ENCODE measurements at places on chromosomes 3 and 15.
A peak's percentile ranks its signal among the peaks of the same experiment; 100 is the strongest.

DNA sequence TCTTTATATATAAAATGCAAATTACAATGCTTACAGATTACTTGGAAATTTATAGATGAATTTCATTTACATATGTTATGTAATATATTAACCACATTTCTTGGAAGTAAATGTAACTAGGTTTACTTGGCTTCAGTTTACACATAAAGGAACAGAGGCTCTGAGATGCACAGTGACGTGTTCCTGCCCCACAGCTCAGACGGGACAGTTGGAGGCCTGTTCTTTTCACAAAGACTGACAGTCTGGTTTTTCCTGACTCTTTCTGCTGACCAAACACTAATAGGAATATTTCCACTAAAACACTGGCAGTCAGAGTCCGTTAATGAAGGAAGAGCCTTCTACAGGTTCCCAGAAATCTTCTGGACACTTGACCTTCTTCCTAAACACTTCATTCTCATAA lies 336.1 kb downstream of the MFSD1 start:
- DNase-seq: no peak

- DNase-seq: no peak
Observed at GRCh38 chr15:36080759-36081158, 498.7 kb upstream of the CDIN1 start.

GRCh38 chr3:26989037-26989436 lies 366.5 kb downstream of the LRRC3B start:
- DNase-seq: no peak

DNA sequence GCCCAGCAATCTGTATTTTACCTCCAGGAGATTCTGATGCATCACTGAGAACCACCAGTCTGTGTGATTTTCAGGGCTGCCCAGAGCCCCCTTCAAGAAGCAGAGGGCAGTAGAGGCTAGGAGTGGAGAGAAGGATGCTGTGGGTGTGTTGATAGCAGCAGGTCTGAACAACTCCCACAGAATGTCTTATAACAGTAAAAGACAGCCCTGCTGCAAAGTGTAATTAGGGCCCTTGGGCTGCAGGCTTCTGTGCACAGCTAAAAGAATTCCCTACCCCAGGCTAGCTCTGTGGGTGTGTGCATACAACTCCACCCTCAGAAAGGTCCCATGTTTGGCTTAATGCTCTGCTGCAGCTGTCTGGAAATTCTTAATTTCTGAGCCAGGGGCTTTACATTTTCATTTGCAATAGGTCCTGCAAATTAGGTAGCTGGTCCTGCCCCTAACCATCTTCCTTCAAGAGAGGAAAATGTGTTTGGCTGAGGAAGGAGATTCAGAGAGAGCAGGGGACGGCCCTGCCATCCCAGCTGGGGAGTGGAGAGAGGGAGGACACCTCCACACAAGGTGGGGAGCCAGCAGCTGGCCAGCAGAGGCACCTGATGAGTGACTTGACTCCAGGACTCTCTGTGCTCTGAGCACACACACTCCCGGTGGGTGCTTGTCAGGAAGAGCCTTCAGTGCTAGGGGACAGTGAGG lies 43.2 kb upstream of the RAB6B start:
- DNase-seq: peak; percentile 34

GRCh38 chr15:39885099-39885777 lies 34.8 kb downstream of the GPR176 start:
- no peak for DNase-seq

GRCh38 chr3:71022551-71023335 lies 560.8 kb downstream of the FOXP1 start:
- no peak for DNase-seq

- DNase-seq: no peak
Observed at GRCh38 chr15:71599418-71600151, 210.8 kb upstream of the NR2E3 start.

- no peak for DNase-seq
Observed at GRCh38 chr3:133956353-133956752, 60.7 kb upstream of the RAB6B start.

DNA sequence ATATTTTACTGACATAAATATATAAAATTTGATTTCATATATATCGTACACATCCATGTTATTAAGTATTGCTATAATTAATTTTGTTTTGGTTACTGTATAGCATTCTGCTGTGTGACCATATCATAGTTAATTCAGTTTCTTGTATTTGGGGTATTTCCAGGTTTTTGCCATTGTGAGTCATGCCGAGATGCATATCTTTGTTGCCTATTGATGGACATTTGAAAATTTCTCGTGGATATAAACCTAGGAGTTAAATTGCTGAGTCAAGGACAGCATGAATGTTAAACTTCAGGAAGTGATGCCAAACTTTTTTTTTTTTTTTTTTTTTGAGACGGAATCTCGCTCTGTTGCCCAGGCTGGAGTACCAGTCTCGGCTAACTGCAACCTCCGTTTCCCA lies 33.7 kb upstream of the GPR171 start:
- DNase-seq: no peak

GRCh38 chr3:146226881-146227280 lies 24.0 kb downstream of the PLSCR4 start:
- DNase-seq: no peak

- DNase-seq: peak; percentile 65
Observed at GRCh38 chr3:120678331-120678947, 3.6 kb downstream of the HGD start.

DNA sequence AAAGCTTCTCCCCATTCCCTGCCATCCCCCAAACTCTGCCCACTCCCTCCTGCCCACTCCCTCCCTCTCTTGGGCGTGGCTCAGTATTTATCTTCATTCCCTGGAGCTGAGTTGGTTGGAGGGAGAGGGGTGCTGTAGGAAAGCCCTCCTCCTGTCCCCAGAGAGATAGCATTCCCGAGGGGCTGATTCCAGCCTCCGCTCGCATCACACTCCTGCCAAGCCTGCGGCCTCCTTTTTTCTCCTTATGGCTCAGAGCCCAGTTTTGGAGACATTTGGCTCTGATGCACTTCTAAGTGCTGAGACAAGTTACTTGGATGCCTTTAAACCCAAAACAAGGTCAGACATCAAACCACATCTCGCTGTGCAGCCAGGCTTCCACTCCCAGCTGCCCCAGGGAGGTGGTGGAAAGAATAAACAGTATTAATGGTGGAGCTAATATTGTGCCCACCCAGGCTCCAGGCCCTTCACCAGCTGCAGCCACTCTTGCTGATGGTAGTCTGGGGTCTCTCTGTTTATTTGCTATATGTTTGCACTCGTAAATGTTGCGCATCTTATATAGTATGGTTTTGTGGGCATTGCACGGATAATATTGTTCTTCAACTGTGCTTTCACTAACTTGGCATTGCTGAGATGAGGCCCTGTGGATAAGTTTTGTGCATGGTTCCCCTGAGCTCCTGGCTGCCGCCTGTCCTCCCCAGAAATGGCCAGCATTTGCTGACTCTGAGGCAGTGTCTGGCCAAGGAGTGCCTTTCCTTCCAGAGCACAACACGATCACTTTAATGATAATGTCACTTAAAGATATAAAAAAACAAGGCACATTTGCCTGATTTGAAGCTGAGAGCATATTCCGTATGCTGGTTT lies 157.2 kb downstream of the LRRC28 start:
- no peak for DNase-seq

GRCh38 chr3:141064255-141064926 lies 13.2 kb downstream of the SPSB4 start:
- DNase-seq: no peak
